ENCODE measurements at places on chromosomes 16 and 17. TPM values are rescaled to one million over a fixed set of nuclear protein-coding genes. Genes with fewer than 3 reads are reported as not detected.

DNA sequence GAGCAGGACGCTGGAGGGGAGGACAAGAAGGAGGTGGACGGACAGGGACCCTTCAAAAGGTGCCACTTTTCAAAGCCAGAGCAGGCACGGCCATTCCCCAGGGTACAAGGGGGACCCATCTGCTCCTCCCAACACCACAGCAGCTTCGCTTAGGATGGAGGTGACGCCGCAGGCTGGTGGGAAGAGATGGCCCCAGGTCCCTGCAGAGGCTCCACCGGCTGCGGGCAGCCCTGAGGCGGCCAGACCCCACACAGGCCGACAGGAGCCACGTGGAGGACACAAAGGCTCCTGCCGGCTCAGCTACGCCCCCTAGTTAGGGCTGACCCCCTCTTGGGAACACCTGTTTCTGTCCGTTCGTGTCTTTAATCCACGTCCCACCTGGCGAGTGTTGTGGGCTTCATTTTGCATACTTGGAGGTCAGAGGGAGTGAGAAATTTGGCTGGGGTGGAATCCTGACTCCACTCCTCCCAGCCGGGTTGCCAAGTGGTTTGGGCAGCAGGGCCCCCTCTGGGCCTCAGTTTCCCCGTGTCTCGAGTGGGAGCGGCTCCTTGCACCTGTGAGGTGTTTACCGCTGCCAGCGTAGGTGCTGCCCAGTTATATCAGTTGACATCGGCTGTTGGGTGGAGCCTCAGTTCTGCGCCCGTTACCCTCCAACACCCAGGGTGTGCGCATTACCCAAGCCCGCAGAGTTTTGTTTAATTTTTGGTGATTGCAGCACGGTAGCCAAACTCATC, 5.8 kb upstream of the FN3KRP start:
- no peak for DNase-seq

Gene OR2C1
- not detected for total RNA-seq

- no peak for DNase-seq
These were observed 35.3 kb upstream of the YPEL2 start for GRCh38 chr17:59296190-59296589.

- DNase-seq, result peak; percentile 30
These were observed 382 bp downstream of the PITPNA start for GRCh38 chr17:1562176-1562643.

DNA sequence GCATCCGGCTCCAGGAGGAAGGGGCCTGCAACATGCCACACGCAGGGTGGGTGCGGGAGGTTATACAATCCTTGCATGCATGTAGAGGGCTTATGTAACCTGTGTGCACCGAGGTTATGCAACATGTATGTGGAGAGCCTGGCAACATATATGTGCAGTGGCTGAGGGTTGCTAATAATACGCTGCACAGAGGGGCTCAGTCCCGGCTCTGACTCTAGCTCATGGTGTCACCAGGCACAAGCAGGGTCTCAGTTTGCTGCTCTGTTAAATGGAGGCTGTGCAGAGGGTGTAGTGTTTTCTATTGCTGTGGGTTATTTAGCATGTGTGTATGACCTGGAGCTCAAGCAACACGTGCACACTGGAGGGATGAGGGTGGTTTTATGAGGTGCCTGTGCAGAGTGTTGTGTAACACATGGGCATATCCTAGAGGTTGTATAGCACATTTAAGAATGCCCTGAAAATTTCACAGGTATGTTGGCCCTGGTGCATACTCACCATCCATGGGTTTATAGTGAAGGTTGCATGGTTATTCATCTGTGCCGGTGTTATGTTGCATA, 13.3 kb downstream of the THRA start:
- DNase-seq, result no peak

- DNase-seq, result no peak
These were observed 8.2 kb downstream of the PRKCA start for GRCh38 chr17:66310528-66311148.

Gene CSF3
- not detected for total RNA-seq

GRCh38 chr17:9648521-9649110, 3.3 kb downstream of the USP43 start:
- DNase-seq, result no peak

Gene SERPINF2
- not detected for total RNA-seq

DNA sequence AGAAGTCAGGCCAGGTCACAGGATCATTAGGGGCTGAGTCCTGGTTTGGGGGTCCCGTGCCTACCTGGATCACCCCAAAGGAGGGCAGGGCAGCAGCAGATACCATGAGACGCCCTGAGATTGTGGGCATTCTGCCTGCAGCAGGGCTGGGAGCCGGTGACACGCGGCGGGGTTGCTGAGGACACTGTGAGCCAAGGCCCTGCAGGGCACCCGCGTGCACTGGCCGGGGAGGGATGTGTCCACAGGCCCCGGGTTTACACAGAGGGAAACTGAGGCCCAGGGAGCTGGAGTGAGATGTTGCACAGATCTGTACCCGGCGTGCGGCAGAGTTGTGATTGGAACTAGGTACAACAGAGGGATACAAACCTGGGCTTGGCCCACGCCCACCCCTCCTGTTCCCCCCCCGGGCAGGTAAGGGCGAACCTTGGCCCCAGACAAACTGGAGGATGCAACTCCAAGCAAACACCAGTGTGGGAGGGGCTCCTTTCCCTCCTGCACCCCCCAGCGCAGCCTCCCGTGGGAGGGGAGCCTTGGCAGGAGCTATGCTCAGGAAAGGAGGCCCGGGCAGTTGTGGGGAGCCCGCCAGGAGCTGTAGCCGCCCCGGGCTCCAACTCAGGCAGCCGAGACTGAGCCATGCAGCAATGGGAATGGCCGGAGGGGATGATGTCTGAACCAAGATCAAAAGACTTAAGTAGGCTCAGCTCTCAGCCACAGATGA, 91.3 kb downstream of the ENGASE start:
- no peak for DNase-seq

All from MG63 (cell line).